ENCODE measurements at places on chromosomes 2 and 18. TPM values are rescaled to one million over a fixed set of nuclear protein-coding genes. Genes with fewer than 3 reads are reported as not detected.

ZNF519 gene
- 1.6 TPM for polyA plus RNA-seq

CCDC74A gene
- 15.1 TPM for polyA plus RNA-seq

IL1RL2 gene
- polyA plus RNA-seq = 1.1 TPM

SERPINB7 gene
- polyA plus RNA-seq = 53.2 TPM

MYO7B gene
- not detected for polyA plus RNA-seq

SLC40A1 gene
- polyA plus RNA-seq = not detected

EML6 gene
- polyA plus RNA-seq = 0.37 TPM

SEC11C gene
- polyA plus RNA-seq = 23.3 TPM

IL36B gene
- polyA plus RNA-seq = 0.07 TPM

SNED1 gene
- 0.46 TPM for polyA plus RNA-seq

EMILIN1 gene
- polyA plus RNA-seq = 0.17 TPM

PRSS56 gene
- not detected for polyA plus RNA-seq

IGFBP5 gene
- 0.11 TPM for polyA plus RNA-seq

MPP4 gene
- polyA plus RNA-seq = 0.14 TPM

ABCG8 gene
- polyA plus RNA-seq = not detected

PCARE gene
- 0.05 TPM for polyA plus RNA-seq

KCNG3 gene
- polyA plus RNA-seq = not detected

MAP2 gene
- 3.4 TPM for polyA plus RNA-seq

LRRC30 gene
- polyA plus RNA-seq = not detected

DTNA gene
- polyA plus RNA-seq = 2.6 TPM

RNF144A gene
- polyA plus RNA-seq = 1.6 TPM

TRABD2A gene
- polyA plus RNA-seq = 11.5 TPM

UGT1A8 gene
- polyA plus RNA-seq = not detected

INHA gene
- 0.53 TPM for polyA plus RNA-seq

HK2 gene
- 41.0 TPM for polyA plus RNA-seq

ZCCHC2 gene
- 12.2 TPM for polyA plus RNA-seq

SPDYA gene
- 0.03 TPM for polyA plus RNA-seq

CABYR gene
- 7.9 TPM for polyA plus RNA-seq

CXCR1 gene
- polyA plus RNA-seq = 1.4 TPM

ALS2 gene
- 15.1 TPM for polyA plus RNA-seq

DPY30 gene
- polyA plus RNA-seq = 87.5 TPM

ALPP gene
- 0.03 TPM for polyA plus RNA-seq

ALPG gene
- polyA plus RNA-seq = 0.03 TPM

PCGF1 gene
- 32.8 TPM for polyA plus RNA-seq

C1GALT1C1L gene
- polyA plus RNA-seq = 0.42 TPM

C2orf80 gene
- polyA plus RNA-seq = not detected

ZNF142 gene
- polyA plus RNA-seq = 13.5 TPM

SLC19A3 gene
- polyA plus RNA-seq = 0.08 TPM
